ENCODE measurements at places on chromosomes 2 and 18.

GRCh38 chr2:59342166-59342565, 1101.0 kb upstream of the FANCL start:
- peak; percentile 14 for DNase-seq

- DNase-seq, result no peak
Measured at GRCh38 chr2:17584689-17585088, 44.2 kb downstream of the VSNL1 start.

- peak; percentile 37 for DNase-seq
Measured at GRCh38 chr2:121479882-121480522, 50.7 kb upstream of the RNU4ATAC start.

DNA sequence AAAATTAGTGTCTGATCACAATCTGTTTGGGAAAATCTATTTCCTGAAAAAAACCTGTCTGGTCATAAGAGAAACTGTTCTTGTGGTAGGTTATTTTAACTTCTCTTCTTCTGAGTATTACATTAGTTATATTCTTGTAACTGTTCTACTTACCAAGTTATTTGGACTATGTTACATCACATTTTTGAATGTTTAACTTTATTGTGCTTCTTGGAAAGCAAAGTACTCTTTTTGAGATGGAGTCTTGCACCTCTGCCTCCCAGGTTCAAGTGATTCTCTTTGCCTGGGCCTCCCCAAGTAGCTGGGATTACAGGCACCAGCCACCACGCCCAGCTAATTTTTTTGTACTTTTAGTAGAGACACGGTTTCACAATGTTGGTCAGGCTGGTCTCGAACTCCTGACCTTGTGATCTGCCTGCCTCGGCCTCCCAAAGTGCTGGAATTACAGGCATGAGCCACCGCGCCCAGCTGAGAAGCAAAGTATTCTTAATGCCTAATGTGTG, 39.4 kb downstream of the AFTPH start:
- DNase-seq, result no peak

- DNase-seq, result no peak
Measured at GRCh38 chr18:37138456-37138855, 309.5 kb downstream of the KIAA1328 start.

GRCh38 chr2:136331226-136331625, 213.3 kb upstream of the CXCR4 start:
- DNase-seq, result no peak

- DNase-seq, result no peak
Measured at GRCh38 chr2:29940706-29941105, 19.3 kb upstream of the ALK start.

- DNase-seq, result no peak
Measured at GRCh38 chr2:114007436-114007835, 117.5 kb downstream of the ACTR3 start.

DNA sequence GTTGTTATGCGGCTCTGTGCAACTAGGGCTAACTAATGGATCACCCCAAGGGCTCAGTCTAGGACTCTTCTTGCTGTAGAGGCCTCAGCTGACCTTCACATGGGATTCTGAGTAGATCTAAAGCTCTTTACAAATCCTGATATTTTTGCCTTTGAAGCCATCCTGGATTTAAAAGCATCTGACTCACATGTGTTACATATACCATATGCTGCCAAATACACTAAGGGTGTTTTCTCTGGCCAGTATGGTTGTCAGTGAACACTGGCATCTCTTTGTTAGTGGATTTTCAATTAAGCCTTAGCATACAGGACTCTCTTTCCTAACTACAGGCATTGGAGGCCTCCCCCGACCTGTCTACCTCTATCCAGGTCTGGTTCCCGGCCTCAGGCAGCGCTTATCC, 992.8 kb upstream of the FANCL start:
- DNase-seq, result no peak

DNA sequence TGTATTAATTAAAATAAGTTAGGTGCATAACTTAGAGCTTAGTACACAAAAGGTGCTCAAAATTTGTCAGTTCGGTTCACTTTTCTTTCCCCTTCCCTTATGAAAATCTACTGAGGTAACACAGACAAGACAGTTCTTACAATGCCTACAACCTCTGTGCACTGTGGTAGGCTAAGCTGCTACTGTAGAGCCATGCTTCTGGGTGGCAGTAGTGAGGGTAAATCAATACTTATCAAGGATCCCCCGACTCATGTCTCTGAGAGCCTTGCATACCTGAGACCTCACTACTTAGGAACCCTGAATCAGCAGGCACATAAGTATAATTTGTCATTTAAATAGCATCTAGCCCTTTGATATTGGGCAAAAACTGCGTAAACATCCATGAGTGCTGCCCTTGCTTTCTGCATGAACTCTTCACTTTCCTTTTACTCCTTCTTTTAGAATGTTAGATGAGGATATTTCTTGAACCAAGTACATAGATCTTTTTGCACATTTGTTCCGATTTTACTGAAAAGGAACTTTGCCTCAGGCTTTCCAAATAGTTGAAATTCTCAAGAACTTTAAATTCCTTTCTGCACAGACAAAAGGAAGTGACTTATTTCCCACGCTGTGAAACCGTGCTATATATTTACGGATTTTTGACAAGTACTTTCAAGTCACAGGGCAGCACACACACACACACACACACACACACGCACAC, 234.4 kb downstream of the TRIB2 start:
- DNase-seq, result no peak

DNA sequence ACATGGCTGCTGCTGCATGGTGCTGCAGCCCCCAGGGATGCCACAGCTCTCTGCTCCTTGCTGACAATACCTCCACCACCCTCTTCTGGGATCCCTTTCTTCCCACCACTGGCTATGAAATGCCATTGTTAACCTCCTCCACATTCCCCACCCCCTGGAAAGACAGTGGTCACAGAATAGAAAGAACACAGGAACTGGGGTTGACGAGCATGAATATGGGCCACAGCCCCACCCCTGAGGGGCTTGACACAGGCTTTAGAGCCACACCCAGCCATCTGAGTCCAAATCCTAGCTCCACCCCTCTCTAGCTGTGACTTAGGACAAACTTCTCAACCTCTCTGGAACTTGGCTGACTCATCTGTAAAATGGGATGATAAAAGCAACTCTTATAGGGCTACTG, 47.3 kb downstream of the TMEM163 start:
- DNase-seq, result no peak

DNA sequence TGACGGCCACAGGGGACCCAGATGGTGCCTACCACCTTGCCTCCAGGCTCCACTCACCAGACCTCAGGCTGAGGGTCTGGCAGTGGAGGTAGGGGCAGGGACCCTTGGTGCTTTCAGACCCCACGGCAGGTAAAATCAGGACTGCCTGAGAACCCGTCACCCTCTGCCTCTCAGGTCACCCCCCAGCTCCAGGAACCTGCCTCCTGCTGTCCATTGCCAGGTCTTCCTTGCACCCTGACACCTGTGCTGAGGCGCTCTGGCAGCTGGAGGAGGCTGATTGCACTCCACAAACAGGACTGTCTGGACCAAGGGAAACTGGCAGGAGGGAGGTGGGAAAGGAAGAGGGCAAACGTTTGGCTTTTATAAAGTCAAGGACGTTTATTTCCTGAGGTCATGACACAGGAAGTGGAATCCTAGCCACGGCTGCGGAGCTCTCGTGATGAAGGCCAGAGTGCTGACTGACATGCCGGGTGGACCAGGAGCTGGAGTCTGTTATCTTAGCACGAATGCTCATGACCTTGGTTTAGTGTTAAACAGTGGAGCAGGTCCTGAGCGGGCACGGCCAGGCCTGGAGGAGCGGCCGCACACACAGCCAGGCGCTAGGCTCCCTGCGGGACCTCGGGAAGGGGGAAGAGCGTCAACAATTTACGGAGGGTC, 40.5 kb downstream of the ANO7 start:
- DNase-seq, result no peak

- no peak for DNase-seq
Measured at GRCh38 chr2:200600549-200601225, 14.9 kb downstream of the AOX1 start.

- no peak for DNase-seq
Measured at GRCh38 chr2:47218066-47218581, 63.0 kb upstream of the STPG4 start.

GRCh38 chr2:237909801-237910475, 50.5 kb downstream of the RAMP1 start:
- DNase-seq, result no peak

- no peak for DNase-seq
Measured at GRCh38 chr18:44986933-44987332, 306.2 kb downstream of the SETBP1 start.

- no peak for DNase-seq
Measured at GRCh38 chr2:241128266-241128665, 21.0 kb downstream of the PASK start.

DNA sequence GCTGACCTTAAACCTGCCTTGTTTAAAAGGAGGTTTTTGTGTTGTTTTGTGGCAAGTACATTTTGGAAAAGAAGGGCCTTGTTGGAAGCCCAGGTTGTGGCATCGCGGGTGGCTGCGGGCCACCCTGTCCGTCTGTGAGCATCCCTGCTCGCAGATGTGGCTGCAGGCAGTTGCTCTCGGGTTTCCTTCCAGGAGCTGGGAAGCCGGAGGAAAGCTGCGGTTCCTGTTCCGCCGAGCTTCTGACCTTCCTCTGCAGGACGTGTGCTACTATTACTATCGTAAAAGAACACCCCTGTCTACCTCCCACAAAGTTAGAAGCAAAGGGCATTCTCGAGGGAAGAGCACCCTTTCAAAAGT, 766 bp downstream of the MFF start:
- no peak for DNase-seq

DNA sequence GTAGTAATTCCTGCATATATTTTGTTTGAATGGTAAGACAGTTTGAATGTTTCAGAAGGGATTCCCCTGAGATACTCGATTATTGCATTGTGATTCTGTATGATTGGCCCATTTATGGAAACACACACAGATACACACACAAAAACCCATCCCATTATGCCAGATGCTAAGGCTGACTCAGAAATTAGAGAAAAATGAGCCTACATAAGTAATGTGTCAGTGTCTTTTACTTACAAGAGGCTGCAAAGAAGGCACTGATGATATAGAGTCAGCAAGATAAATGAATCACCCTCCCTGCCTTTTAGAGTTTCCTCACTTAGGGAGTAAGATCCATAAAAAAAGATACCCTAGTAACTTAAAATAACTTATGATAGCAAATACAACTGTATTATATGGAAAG, 1481.1 kb upstream of the ACVR2A start:
- DNase-seq, result no peak

- no peak for DNase-seq
Measured at GRCh38 chr18:36045241-36045991, 21.9 kb downstream of the RPRD1A start.

DNA sequence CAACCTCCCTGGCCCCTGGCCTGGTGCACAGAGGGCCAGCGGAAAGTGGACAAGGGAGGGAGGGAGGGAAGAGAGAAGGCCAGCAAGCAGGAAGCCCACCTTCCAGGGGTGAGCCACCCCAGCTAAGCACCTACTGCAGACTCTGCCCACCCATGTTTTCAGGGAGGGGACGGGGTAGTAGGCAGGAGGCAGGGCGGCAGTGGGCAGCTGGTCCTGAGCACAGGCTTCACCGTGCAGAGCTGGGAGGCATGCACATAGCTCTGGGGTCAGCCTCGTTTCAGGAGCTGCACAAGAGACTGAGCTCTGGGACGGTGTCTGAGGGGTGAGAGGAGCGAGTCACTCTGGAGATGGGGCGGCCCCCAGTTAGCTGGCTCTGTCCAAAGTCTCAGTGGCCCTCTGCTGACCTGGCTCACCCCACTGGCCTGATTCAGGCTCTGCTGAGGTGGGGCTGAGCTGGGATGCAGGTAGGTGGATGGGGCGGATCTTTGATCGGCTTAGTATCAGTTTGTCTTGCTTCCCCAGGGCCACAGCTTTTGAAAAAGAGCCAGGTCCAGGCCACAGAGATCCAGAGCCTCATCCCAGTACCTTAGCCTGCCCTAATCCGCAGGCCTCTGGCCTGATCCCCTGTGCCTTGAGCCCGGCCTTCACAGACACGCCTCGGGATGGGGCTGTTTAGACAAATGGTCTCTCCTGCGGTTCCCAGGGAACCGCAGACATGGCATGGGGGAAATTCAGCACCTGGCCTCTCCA, 3.7 kb downstream of the NMUR1 start:
- no peak for DNase-seq

GRCh38 chr2:102486941-102487702, 14.1 kb downstream of the SLC9A4 start:
- DNase-seq, result no peak

DNA sequence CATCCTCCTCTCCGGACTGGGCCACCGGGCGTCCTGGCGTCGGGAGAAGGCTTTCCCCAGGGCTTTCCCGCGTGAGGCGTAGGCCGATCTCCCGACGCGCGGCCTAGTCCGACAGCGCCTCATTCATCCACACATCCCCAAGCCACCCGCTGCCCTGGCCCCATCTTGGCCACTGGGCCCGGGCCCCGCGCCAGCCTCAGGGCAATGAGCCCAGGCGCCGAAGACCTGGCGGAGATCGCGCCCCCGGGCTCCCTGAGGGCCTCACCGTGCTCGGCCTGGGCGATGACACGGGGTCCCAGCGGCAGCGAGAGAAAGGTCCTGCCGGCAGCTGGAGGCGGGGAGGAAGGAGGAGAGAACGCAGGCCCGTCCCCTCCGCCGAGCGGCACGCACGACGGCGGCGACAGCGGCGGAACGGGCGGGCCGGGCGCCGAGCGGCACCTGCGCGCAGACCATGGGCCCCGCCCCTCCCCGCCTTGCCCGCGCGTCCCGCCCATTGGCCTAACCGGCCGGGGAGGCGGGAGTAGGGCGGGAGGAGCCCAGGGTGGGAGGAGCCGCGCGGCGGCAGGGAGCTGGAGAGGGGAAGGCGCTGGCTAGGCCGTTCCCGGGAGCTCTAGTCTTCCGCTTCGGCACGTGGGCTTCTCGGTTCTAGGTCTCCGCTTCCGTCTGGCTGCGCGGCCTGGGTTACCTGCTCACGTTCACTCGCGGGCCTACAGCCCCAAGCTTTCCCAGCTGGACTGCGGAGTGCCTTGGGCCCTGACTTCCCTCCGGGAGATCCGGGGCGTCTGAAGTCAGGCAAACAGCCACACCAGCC, at the start of gene OLA1:
Gene OLA1 (minus strand): TSS at position 346 of the 811 bp plus-strand sequence. CDS start 1,717 bp downstream, outside the sequence.
- peak; percentile 97 for DNase-seq

GRCh38 chr2:127355407-127356008, 32.3 kb downstream of the MAP3K2 start:
- no peak for DNase-seq

- DNase-seq, result no peak
Measured at GRCh38 chr2:66270247-66270646, 164.7 kb upstream of the MEIS1 start.

DNA sequence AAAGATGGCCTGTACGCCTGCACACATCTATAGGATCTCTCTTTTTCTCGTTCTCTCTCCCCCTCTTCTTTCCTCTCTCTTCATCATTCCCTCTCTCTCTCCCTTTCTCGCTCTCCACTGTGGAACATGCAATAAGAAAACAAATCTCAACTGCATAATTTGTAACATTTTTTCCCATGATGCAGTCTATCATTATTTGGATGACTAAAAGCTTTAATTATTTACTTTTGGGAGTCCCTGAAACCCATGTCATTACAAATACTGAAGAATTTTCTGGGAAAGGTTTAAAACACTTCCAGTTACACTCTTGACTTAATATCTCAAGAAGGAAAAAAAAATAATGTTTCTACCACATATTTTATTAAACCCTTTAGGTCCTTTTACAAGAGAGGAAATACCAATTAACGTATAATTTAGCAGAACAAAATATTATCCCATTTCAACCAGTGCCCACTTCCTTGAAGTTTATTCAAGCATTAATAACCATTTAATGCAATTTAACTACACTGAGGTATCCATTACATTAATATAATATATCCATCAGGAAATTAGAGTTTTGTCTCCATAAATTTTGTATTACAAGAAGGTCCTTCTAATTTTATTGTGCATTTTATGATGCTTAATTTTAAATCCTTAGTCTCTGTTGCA, 1615.2 kb upstream of the ACVR2A start:
- DNase-seq, result no peak

- DNase-seq, result no peak
Measured at GRCh38 chr18:45940724-45941123, 26.4 kb downstream of the EPG5 start.

- no peak for DNase-seq
Measured at GRCh38 chr18:45517181-45517741, 98.0 kb upstream of the SLC14A2 start.

Measured in NCI-H2081 (cell line).